Renal cortex interstitium (tissue), 15 donors: ENCODE measurements at places on chromosomes 16 and 17. TPM values are rescaled to one million over a fixed set of nuclear protein-coding genes. Genes with fewer than 3 reads are reported as not detected.

PABPN1L gene
- not detected for polyA plus RNA-seq

NME3 gene
- polyA plus RNA-seq: 16.7 TPM

HOXB1 gene
- 0.91 TPM for polyA plus RNA-seq

PTGES3L gene
- polyA plus RNA-seq: 3.2 TPM

UNC45B gene
- 0.20 TPM for polyA plus RNA-seq

TUFM gene
- 212 TPM for polyA plus RNA-seq

LRRC75A gene
- 4.9 TPM for polyA plus RNA-seq

CCL4 gene
- polyA plus RNA-seq: 1.1 TPM

SALL1 gene
- polyA plus RNA-seq: 123 TPM

BCAR1 gene
- polyA plus RNA-seq: 66.3 TPM
